ENCODE measurements at places on chromosomes 6 and 20.

GRCh38 chr20:51440589-51440988 lies 101.9 kb downstream of the NFATC2 start:
- no peak for DNase-seq

GRCh38 chr6:142903812-142904211 lies 41.2 kb downstream of the HIVEP2 start:
- DNase-seq: peak; percentile 44

- peak; percentile 80 for DNase-seq
Measured at GRCh38 chr20:53073636-53074415, 101.7 kb downstream of the TSHZ2 start.

- DNase-seq: no peak
Measured at GRCh38 chr20:45047581-45048119, 53.3 kb downstream of the KCNS1 start.

DNA sequence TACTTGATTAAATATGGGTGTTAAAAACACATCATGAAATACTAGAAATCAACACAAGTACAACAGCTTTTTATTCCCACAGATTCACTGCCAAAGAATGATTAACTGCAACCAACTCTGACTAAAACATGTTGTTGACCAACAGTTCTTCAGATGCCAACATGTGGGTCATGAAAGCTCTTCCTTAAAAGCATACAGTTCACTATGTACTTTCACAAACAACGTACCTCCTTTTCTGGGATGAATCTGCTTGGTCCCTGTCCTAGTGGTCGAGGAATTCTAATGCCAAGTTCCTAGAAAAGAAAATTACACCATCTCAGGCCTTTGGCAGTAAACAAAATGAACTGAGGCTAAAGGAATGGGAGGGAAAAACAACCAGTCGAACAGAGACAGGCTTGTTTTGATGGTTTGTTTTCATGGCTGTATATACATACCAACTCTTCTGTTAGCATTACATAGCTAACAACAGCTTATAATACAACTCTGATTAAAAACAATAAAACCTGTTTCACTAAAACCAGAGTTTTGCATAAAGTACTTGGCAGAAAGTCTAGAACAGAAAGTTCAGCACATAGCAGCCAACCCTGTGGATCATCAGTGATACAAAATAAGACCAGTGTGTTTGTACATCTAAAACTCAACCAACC lies 92.5 kb downstream of the SESN1 start:
- DNase-seq: no peak

DNA sequence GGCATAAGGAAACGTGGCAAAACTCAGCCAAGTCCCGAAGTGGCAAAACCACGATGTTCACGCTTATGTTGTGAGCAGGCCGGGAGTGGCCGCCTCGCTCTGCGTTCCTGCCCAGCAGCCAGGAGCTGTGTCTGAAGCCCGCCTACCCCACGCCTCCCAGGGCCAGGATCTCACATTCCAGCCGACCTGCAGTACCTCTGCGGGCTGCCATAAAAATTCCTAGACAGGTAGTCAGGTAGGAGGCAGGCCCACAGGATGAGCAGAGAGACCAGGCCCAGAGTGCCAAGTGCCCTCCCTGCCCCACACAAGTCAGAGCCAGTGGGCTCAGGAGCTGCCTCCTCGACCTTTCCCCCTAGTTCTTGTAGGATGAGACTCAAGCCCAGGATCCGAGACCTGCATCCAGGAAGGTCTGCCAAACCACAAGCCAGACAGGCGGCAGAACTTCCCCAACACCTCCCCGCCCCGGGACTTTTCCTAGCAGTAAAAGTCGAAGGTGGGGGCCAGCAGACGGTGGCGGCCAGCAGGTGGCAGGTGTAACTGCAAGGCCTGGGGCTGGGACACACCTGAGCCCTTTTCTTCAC lies 16.7 kb downstream of the PMEPA1 start:
- DNase-seq: no peak

DNA sequence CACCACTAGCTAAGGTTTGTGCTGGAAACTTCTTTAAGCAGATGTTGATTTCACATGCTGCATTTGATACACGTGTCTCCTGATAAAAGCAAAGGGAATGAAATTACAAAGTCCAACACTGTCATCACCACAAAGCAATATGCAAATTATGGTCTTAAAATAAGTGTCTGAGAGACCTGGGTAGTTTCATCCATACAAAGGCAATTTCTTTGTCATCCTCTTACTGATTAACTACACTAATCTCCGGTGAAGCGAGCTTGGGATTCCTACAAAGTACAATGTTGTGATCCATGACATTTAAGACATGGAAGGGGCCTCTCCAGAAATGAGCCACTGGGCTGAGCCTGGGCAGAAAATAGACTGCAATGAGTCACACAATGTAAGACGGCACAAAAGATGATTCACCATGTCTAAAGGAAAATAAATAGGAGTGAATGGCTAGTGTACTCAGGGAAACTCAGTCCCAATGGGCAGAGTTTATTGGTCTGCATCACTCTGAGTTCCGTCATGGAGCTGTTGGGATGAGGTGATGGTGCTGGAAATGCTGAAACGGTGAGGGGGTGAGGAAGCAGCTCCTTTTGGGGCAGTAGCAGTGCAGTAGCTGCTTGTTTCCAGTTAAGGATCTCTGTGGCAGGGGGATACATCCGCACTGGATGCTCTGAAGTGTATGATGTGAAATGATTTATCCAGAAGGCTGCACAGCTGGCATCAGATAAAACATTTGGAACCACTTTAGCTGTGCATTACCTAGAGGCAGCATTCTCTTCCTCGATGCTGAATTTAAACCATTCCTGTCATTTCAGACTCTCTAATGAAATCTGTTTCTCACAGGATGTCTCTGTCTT lies 103.3 kb downstream of the IBTK start:
- DNase-seq: peak; percentile 98

GRCh38 chr6:8821981-8822381 lies 386.6 kb upstream of the SLC35B3 start:
- peak; percentile 16 for DNase-seq

DNA sequence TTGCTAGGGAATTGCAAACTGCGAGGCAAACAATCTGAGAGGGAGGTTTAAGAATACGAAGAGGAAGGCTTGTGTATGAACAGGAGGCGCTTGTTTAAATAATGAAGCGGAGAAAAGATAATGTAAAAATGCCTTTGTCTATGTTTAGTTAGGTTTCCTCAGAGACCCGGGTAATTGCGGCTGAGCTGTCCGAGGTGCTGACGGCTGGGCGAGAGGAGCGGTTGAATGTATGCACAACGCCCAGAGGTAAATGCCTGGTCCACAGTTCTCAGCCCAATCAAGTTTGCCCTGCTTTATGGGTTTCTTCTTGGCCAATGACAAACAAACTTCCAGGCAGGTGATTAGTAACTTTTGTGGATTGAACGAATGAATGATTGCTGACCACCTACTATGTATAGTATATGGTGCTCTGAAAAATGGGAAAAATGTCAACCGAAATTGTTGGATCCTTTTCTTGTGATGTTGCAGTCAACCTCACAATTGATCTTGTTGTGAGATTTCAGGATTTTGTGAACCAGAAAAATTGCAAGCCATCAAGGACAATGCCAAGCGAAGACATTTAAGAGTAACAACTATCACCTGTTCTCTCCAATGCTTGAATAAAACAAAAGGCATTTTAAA lies 38.3 kb upstream of the SLC32A1 start:
- peak; percentile 49 for DNase-seq

DNA sequence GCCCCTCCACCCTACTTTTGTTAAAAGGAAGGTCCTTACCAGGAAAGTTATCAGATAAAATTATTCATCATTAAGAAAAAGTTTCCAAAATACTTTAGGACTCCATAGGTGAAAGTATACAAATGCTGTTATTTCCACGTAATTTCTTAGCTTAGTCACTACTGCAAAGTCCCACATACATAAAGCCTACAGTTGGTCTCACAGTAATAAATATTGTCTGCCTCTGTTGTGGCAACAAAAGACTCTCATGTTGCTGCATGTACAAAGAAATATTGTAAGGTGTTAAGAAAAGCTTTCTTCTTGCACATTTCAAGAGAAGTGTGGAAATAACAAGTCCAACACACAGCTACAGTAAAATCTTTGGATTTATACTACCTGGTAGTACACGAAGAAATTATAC lies 102.4 kb upstream of the DST start:
- DNase-seq: no peak

DNA sequence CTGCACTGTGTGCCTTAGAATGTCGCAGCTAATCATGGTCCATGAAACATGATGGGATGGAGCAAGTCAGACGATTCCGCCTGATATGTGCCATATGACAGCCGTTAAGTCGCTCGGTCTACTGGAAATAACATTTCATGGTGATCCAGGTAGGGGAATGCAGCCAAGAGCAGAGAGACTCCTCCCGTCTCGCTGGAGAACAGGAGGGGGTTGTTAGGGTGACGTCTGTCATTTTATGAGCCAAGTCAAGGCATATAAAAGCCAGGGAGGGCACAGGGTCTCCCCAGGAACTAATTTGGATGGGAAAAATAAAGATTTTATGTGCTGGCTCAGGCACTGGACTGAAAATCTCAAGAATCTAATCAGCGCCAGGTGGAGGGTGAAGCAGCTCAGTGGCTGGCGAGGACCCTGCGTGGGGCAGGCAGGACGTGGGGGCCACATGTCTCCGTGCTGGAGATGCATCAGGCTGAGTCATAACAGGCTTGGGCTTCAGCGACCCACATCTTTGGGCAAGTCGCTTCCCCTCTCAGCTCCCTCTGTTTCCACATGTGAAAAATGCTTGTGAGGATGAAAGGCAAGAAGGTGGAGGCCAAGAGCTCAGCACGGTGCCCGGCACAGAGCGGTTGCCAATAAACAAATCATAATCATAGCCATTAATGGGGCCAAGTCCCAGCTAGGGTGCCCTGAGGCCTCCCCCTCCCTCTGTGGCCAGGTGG lies 234.6 kb downstream of the ANKRD60 start:
- DNase-seq: peak; percentile 33

GRCh38 chr6:41646026-41646795 lies 7.9 kb downstream of the MDFI start:
- DNase-seq: no peak

DNA sequence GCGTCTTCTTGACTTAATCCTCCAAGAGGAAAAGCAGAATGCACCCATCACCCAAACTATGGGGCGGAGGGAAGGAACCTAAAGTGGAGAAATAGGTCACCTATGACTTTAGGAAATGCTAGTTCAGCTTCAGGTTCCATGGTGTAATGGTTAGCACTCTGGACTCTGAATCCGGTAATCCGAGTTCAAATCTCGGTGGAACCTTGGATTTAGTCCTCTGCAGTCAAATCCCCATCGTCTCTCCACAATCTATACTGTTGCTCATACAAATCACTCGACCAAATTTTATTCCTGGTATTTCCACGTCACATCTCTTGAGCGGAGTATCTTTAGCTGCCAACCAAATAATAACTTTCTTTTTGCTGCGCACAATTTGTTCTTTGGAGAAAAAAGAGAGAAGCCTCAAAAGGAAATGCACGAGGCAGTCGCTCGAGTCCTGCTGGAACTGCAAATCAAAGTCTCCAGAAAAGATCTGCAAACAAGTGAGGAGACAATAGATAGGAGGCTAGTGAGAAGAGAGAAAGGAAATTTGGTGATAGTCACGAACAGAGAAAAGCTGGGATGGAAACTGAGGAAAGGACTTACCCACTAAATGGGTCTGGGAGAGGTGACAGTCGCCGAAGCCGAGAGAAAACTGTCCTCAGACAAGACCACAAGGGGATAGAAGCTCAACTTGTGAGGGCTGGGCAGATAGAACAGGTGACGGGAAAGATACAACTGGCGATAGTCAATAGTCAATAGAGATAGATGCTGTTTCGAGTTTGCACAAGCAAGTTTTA lies 16.6 kb downstream of the POM121L2 start:
- peak; percentile 74 for DNase-seq

- peak; percentile 32 for DNase-seq
Measured at GRCh38 chr6:77368660-77369313, 94.5 kb downstream of the HTR1B start.

DNA sequence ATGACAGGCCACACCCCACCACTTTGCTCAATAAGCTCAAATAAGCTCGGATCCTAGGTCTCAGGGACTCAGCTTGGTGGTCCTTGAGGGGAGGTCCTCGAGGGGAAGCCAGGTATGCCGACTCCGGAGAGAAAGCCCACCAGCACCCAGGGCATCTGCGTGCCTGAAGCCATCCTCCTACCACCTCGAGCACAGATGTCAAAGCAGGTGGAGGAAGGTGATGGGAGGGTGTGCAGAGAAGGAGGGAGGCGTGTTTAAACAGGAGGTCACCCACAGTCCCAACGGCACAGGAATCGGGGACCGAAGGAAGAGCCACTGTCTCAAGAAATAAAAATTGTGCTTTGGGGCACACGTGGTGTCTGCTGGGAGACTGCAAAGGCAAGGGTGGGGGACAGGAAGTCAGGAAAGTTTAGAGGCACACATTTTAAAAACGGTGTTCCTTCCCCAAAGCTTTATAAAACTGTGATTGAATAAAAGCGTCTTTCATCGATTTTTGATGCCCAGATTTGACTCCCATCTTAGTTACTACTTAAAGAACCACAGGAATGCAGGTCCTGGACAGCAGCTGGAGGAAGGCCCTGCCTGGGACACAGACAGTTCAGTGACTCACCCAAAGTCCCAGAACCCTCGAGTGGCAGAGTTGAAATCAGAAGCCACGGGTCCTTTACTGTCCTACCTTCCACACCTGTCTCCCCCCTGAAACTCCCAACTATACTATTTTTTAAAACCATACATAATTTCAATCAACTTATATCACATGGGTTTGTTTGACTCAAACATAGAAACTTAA lies 221.0 kb upstream of the PDE10A start:
- peak; percentile 39 for DNase-seq

GRCh38 chr6:53939830-53940229 lies 145.0 kb downstream of the LRRC1 start:
- no peak for DNase-seq

GRCh38 chr6:129215246-129215645 lies 332.3 kb downstream of the LAMA2 start:
- DNase-seq: no peak

DNA sequence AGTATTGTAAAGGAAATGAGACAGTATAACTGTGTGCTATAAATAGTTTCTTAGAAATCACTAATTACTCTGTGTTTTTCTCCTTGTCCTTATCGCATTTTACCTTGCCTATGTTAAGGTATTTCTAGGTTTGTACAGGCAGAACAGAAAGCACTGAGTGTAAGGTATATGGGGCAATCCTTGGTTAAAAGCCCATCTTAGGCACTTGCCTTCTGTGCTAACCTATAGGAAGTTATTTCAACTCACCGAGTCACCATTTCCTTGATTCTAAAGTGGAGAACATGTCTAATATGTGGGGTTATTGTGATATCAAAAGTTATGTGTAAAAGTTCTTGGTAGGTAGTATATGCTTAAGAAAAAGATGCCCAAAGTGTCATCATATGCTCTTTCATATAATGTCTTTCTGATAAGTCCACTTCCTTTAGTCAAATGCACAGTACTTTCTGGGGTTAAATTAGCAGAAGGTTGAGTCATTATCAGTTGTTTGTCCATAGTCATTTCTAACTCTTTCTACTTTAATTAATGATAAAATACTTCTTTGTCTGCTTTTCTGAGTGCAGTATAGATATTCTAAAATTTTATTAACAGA lies 276.4 kb downstream of the UTRN start:
- no peak for DNase-seq

Data from fibroblast of skin of abdomen (primary cell).